ENCODE measurements at places on chromosomes 16 and 17. TPM values are rescaled to one million over a fixed set of nuclear protein-coding genes. Genes with fewer than 3 reads are reported as not detected.

DNA sequence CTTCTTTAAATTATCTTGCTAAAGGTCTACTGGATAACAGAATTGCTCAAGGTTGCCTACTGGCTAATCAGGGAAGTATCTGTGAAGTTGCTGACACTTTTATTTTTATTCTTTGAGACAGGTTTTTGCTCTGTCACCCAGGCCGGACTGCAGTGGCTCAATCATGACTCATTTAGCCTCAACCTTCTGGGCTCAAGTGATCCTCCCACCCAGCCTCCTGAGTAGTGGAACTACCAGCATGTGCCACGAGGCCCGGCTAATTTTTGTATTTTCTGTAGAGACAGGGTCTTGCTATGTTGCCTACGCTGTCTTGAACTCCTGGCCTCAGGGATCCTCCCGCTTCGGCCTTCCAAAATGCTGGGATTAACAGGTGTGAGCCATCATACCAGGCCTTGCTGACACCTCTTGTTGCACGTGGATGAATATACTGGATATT is 43.1 kb downstream of the GLG1 start:
- no peak overlapping the region for H3K27ac ChIP-seq
- DNase-seq: no peak
- peaks cover 44% of the 10 kb centered on the region for H3K4me1 ChIP-seq
- no peaks in the 10 kb centered on the region for H3K36me3 ChIP-seq
- H3K4me3 ChIP-seq: no peak overlapping the region

DNA sequence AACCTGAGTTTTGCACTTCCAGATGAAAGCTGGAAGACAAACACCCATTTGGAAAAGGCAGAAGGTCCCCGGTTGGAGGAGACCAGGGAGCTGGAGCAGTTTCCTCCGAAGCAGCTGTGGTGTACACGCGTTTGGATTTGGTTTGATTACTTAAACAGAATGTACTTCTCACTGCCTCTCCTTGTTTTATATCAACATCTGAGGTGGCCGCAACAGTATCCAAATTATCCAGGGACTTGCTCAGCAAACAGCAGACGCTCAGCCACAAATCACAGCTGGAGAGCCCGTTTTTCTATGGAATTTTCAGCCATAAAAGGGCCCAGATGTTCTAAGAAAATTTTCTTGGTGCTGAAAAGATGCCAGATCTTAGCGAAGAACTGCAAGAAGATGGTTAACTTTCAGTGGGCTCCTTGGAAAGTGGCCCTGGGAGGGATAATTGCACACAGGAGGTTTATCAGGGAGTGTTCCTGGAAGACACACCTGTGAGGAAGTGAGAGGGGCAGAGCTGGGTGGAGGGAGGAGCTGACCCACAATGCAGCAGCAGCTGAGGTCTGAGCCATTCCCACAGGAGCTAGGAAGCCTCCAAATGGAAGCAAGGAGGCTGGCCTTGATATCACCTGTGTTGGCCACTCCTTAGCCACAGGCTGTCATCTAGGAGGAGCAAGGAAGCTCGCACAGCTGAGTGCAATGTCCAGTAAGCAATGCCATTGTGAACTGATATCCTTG is 28.9 kb upstream of the CDH5 start:
- H3K27me3 ChIP-seq: peaks cover 30% of the 10 kb centered on the region
- H3K4me3 ChIP-seq: no peak overlapping the region
- H3K4me1 ChIP-seq: no peaks in the 10 kb centered on the region
- DNase-seq: no peak
- no peak overlapping the region for H3K27ac ChIP-seq

- DNase-seq: no peak
- no peak overlapping the region for H3K27ac ChIP-seq
- no peak overlapping the region for H3K4me3 ChIP-seq
- peaks cover 34% of the 10 kb centered on the region for H3K4me1 ChIP-seq
These were observed 5.1 kb downstream of the KIFC3 start for GRCh38 chr16:57797216-57797525.

DNA sequence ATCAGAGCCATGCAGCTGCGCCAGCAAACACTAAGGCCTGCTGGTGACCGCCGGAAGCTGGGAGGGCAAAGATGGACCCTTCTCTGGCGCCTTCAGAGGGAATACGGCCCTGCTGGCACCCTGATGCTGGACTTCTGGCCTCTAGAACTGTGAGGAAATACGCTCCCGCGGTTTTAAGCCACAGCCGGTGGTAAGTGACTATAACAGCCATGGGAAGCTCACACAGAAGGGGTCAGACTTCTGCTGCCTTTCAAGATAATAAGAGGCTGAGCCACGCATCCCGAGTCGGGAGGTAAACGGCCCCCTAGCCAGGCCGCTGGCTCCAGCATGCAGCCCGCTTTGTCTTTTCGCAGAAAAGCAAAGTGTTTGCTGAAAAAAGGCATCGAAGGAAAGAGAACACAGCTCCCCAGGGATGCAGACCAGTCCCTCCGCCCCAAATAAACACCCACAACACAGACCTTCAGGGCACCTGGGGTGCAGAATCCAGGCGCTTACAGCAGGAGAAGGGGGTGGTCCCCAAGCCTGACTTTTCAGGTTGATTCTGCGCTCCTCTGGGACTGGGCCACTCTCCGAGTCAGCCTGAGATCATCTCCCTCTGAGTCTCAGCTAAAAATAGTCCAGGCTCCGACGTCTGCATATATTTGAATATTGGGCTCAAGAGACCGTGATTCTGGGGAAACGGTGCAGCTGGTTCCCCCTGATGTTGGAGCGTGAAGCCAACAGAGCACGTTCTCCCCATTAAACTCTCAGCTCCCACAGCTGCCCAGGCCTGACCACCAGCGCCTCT is 89.7 kb downstream of the MGAT5B start:
- H3K36me3 ChIP-seq: no peaks in the 10 kb centered on the region
- H3K4me3 ChIP-seq: no peak overlapping the region
- peak; percentile 51 for DNase-seq
- H3K4me1 ChIP-seq: peaks cover 20% of the 10 kb centered on the region
- H3K27ac ChIP-seq: no peak overlapping the region

GRCh38 chr16:1309888-1310831 is 724 bp downstream of the UBE2I start:
- DNase-seq: peak; percentile 93
- peaks cover 72% of the 10 kb centered on the region for H3K4me1 ChIP-seq
- H3K4me3 ChIP-seq: peak overlapping the region; percentile 84
- no peaks in the 10 kb centered on the region for H3K27me3 ChIP-seq

The BRIP1 gene
- 0.86 TPM for polyA plus RNA-seq

The HOXB13 gene
- polyA plus RNA-seq: not detected

Data from spleen (tissue), 13 donors.